NCI-H1105 treated with DMSO at 0.1 percent for 48 hours (cell line): ENCODE measurements at places on chromosomes 7 and 10.

- no peak for DNase-seq
These were observed 4.4 kb upstream of the MYL7 start for GRCh38 chr7:44145479-44145968.

DNA sequence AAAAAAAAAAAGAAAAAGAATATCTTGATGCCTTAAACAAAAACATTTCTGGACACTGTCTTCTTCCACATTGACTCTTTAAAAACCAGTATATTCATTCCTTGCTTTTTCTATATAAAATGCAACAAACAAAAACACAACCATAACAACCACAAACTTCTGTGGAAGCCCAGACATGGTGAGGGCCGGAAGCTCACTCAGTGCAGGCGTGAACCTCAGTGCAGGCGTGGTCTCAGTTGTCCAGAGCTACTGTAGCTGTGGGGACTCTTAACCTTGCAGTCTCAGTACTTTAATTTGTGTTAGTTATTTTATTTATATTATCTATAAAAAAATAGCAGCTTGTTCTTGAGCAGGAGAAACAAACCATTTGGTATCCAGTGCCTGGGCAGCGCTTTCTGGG lies 131.8 kb downstream of the DOCK1 start:
- DNase-seq: no peak

GRCh38 chr7:42065942-42066341 lies 171.1 kb downstream of the GLI3 start:
- no peak for DNase-seq

- no peak for DNase-seq
These were observed 24.6 kb downstream of the WIPI2 start for GRCh38 chr7:5214641-5215040.

- peak; percentile 82 for DNase-seq
These were observed 69.4 kb downstream of the ARMH3 start for GRCh38 chr10:101986624-101986971.
